ENCODE measurements at places on chromosomes 13 and 19.

- DNase-seq: no peak
These were observed 96.8 kb upstream of the CSNK1A1L start for GRCh38 chr13:37202264-37202663.

GRCh38 chr13:110361365-110361911 is 54.4 kb downstream of the COL4A2 start:
- no peak for DNase-seq

DNA sequence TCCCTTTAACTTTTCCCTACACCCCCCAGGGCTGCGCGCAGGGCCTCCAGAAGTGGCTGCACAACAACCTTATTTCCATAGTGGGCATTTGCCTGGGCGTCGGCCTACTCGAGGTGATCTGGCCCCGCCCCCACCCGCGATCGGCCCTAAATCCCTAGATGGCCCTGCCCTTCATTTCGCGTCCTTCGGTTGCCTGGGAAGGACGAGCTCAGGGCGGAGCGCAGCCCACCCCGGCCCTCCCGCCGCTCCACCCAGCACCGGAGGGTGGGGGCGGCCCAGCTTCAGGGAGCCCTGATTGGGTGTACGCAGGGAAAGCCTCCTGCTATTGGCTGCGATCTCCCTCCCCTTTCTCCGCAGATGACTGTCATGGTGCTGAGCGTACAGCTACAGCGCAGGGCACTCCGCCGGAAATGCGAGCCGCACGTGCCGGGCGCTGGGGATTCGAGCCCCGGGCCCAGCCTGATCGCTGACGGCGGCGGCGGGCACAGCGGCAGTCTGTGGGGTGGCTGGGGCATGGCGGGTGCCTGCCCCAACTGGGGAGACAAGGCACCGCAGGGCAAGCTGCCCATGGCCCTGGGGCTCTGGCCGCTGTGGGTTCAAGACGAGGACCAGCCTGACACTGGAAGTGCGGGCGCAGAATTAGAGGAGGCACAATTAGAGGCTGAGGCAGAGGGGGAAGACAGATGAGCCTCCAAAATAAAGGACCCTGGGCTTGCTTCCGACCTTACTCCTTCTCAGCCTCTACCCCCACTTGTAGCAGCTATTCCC is 4.3 kb downstream of the CD37 start:
- DNase-seq: no peak

GRCh38 chr13:91946498-91947070 is 548.2 kb downstream of the GPC5 start:
- DNase-seq: no peak

- no peak for DNase-seq
These were observed 5.9 kb upstream of the CACNG7 start for GRCh38 chr19:53903055-53903680.

DNA sequence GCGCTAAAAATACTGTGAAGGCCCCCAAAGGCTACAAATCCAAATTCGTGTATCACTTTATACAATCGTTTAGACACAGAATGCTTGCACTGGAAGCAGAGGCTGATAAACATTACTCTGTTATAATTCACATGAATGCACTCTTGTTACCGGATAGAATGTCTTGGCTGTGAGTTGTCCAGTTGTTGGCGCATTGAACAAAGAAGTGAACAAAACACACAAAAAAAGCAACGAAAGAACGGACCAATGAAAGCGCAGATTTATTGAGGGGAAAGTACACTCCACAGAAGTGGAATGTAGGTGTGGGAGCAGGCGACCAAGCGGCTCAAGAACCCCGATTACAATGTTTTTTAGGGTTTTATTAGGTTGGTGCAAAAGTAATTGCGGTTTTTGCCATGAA is 529 bp upstream of the ZNF418 start:
- no peak for DNase-seq

DNA sequence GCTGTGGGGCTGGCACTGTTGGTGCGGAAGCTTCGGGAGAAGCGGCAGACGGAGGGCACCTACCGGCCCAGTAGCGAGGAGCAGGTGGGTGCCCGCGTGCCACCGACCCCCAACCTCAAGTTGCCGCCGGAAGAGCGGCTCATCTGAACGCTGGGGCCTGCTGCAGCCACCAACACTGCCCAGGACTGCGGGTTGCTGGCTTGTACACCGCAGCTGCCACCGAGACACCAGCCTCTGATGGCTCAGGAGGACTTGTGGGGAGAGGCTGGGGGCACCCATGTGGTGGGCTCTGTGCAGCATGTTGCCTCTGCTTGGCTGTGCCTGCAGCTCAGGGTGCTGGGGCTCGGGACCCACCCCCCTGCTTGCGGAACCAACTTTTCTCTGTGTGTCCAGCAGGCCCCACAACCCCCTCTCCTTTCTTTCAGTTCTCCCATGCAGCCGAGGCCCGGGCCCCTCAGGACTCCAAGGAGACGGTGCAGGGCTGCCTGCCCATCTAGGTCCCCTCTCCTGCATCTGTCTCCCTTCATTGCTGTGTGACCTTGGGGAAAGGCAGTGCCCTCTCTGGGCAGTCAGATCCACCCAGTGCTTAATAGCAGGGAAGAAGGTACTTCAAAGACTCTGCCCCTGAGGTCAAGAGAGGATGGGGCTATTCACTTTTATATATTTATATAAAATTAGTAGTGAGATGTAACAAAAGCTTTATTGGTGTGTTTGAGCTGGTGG is 2.6 kb downstream of the CRB3 start:
- DNase-seq: no peak

GRCh38 chr13:112891477-112892401 is 77.3 kb upstream of the MCF2L start:
- DNase-seq: no peak

- no peak for DNase-seq
These were observed 600 bp upstream of the ZNF226 start for GRCh38 chr19:44164327-44164672.

DNA sequence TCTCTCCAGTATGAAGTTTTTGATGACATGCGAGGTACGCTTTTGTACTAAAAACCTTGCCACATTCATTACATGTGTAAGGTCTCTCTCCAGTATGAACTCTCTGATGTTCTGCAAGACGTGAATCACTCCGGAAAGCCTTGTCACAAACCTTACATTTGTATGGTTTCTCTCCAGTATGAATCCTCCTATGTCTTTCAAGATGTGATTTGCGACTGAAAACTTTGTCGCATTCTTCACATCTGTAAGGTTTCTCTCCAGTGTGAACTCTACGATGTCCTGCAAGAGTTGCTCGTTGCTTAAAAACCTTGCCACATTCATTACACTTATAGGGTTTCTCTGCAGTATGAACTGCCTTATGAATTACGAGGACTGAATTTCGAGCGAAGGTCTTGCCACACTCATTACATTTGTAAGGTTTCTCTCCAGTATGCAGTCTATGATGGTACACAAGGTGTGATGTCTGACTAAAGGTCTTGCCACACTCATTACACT is 16.5 kb downstream of the ZNF320 start:
- DNase-seq: no peak

GRCh38 chr19:57560049-57560491 is 407 bp upstream of the ZNF550 start:
- DNase-seq: no peak

DNA sequence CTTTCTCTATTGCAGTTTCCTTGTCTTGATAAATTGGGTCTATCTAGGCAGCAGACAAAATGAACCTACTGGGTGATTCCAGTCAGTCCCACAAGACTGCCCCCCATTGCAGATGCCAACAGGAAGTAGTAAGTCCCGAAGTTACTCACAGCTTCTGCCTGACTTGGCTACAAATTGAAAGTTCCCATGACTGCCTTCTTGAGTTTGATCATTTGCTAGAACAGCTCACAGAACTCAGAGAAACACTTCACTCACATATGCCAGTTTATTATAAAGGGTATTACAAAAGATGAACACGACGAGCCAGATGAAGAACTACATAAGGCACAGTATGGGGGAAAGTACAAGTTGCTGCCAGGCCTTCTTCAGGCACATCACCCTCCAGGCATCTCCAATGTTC is 50.0 kb downstream of the TEX26 start:
- DNase-seq: no peak
